ENCODE measurements at places on chromosomes 5 and 9.
A peak's percentile ranks its signal among the peaks of the same experiment; 100 is the strongest.

- H3K27me3 ChIP-seq = no peaks in the 10 kb centered on the region
- peak overlapping the region; percentile 77 for H3K4me3 ChIP-seq
- H3K27ac ChIP-seq = peak overlapping the region; percentile 99
- no peaks in the 10 kb centered on the region for H3K36me3 ChIP-seq
- no peak for DNase-seq
- peaks cover 54% of the 10 kb centered on the region for H3K4me1 ChIP-seq
Observed at GRCh38 chr9:133682818-133683585, 46.8 kb downstream of the DBH start.

DNA sequence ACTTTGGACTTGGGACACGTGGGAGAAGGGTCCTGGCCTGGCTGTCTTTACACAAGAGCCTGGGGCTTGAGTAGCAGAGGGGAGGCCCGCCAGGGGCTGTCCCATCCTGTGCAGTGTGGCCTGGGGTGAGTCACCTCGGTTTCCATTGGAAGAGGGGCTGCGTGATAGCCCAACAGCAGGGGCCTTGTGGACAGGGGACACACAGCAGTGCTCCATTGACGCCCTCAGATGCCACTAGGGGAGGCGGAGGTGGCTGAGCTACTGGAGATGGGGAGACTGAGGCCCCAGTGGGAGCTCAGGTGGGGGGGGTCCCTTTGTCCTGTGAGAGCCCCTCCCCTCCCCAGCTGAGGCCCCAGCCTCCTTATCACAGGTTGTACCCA, 50.0 kb upstream of the RNU6ATAC start:
- H3K36me3 ChIP-seq = no peaks in the 10 kb centered on the region
- no peak for DNase-seq
- no peaks in the 10 kb centered on the region for H3K27me3 ChIP-seq
- no peaks in the 10 kb centered on the region for H3K4me1 ChIP-seq

DNA sequence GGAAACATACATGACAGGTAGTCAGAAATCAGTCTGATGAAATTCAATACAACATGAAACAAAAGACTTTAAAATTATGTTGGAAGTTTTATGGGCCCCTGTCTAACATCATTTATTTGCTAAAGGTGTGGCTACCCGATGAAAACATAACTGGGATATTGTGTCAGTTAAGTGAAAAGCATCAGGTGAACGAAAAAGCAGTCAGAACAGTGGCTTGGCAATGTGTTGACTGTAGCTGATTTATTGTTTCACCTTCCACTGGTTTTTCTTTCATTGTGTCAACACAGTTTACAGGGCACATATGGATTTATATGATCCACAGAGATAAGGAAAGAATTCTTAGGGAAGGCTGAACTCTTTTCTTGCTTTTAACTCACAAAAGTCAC, 429.6 kb upstream of the ZNF608 start:
- DNase-seq = no peak
- no peaks in the 10 kb centered on the region for H3K27me3 ChIP-seq
- H3K4me1 ChIP-seq = no peaks in the 10 kb centered on the region
- H3K4me3 ChIP-seq = no peak overlapping the region

DNA sequence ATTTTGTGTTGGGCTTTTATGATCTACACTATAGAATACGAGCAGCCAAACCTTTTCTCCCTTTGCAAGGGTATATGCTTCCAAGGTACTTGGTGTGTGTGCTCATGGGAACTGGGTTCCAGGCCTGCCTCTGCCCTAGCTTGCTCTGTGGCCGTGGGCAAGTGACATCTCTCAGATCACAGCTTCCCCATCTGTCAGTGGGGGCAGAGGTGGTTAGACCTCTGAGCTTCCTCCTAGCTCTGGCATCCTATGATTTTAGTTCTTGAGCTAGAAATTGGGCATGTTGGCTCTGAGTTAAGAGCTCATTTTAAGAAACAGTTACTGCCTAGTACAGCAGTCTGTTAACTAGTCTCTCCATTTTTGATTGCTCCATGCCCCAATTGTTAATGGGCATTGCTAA, 12.5 kb upstream of the CCNJL start:
- no peak for DNase-seq
- peaks cover 14% of the 10 kb centered on the region for H3K27me3 ChIP-seq
- H3K4me3 ChIP-seq = no peak overlapping the region
- no peaks in the 10 kb centered on the region for H3K36me3 ChIP-seq
- H3K4me1 ChIP-seq = no peaks in the 10 kb centered on the region

- DNase-seq = no peak
- H3K27ac ChIP-seq = no peak overlapping the region
- peaks cover 28% of the 10 kb centered on the region for H3K36me3 ChIP-seq
- H3K27me3 ChIP-seq = no peaks in the 10 kb centered on the region
Observed at GRCh38 chr9:34651321-34651720, 664 bp upstream of the IL11RA start.

GRCh38 chr5:170466988-170467707, 36.7 kb upstream of the KCNIP1 start:
- no peaks in the 10 kb centered on the region for H3K36me3 ChIP-seq
- H3K4me3 ChIP-seq = no peak overlapping the region
- no peak for DNase-seq
- no peaks in the 10 kb centered on the region for H3K4me1 ChIP-seq

DNA sequence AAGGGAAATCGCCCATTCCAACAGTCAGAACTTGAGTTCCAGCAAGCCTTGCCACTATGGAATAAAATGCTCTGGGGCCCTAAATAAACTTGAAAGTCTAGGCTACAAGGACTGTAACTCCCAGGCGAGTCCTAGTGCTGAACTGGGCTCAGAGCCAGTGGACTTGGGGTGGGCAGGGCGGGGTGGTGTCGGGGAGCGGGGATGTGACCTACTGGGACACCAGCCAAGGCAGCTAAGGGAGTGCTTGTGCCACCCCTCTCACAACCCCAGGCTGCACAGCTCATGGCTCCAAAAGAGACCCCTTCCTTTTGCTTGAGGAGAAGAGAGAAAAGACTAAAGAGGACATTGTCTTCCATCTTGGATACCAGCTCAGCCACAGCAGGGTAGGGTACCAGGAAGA, 61.5 kb downstream of the MEIKIN start:
- H3K36me3 ChIP-seq = no peaks in the 10 kb centered on the region
- H3K4me1 ChIP-seq = no peaks in the 10 kb centered on the region
- DNase-seq = no peak
- H3K27ac ChIP-seq = no peak overlapping the region
- H3K27me3 ChIP-seq = peaks cover 8% of the 10 kb centered on the region

DNA sequence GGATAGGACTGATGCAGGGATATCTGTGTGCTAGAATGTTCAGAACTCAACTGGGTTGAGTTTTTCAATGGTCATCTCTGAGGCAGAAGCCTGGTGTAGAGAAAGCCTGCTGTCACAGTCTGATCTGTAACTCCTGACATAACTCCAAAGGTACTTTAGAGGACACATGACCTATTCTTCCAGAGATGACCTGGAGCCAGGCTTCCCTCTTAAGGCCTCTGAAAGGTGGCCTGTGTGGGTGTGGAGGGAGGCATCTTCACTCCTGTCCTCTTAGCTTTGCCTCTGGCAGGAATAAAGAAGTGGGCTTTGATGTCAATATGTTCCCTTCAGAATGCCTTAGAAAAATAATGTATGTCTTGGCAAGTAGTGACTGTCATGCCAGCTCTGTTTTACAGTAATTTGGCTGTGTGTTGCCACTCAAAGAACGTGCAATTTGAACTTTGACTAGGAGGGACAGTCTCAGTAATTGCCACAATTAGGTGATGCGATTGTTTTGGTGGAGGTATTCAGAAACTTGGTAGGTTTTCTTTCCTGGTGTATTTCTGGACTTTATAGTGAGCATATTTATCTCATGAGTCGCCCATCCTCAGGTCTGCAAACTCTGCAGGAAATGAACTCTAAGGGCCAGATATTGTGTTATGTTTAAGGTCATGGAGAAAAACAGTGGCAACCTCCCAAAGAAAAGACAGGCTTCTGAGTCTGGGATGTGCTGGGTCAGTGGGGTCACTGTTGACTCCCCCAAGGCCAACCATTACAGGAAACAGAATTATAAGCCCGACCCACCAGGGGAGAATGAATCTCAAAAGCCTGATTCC, 3.2 kb upstream of the C5orf63 start:
- DNase-seq = no peak
- peaks cover 11% of the 10 kb centered on the region for H3K27me3 ChIP-seq
- H3K4me1 ChIP-seq = peaks cover 12% of the 10 kb centered on the region
- no peak overlapping the region for H3K4me3 ChIP-seq
- H3K27ac ChIP-seq = no peak overlapping the region
- H3K36me3 ChIP-seq = no peaks in the 10 kb centered on the region

DNA sequence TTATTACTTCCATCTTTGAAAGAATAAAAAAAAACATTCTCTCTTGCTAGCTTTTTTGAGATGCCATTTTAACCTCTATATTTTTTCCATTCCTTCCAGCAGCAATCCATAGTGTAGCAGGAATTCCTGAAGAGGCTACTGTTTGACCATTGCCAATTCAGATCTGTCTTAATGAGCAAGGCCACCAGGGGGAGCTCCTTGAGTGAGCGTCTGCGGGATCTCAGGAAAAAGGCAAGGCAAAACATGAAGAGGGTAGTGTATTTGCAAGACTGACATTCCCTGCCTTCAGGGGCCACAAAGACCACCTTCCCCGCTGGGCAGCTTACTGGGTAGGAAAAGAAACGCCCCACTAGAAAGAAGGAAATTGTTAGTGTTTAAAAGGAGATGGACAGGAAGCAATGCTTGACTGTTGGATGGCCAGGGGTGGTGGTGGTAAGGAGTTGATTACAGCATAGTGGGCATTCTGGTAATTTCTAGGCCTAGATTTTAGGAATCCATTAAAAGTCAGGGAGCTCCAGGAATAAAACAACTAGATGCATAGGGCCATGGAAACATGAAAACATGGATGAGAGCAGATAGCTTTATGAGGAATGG, 206.6 kb upstream of the HAPLN1 start:
- H3K27me3 ChIP-seq = no peaks in the 10 kb centered on the region
- peak; percentile 30 for DNase-seq
- no peaks in the 10 kb centered on the region for H3K36me3 ChIP-seq
- H3K4me1 ChIP-seq = no peaks in the 10 kb centered on the region
- no peak overlapping the region for H3K4me3 ChIP-seq

GRCh38 chr5:60256546-60256945, 363.0 kb upstream of the PDE4D start:
- no peaks in the 10 kb centered on the region for H3K36me3 ChIP-seq
- DNase-seq = no peak
- no peak overlapping the region for H3K27ac ChIP-seq
- H3K4me3 ChIP-seq = no peak overlapping the region

DNA sequence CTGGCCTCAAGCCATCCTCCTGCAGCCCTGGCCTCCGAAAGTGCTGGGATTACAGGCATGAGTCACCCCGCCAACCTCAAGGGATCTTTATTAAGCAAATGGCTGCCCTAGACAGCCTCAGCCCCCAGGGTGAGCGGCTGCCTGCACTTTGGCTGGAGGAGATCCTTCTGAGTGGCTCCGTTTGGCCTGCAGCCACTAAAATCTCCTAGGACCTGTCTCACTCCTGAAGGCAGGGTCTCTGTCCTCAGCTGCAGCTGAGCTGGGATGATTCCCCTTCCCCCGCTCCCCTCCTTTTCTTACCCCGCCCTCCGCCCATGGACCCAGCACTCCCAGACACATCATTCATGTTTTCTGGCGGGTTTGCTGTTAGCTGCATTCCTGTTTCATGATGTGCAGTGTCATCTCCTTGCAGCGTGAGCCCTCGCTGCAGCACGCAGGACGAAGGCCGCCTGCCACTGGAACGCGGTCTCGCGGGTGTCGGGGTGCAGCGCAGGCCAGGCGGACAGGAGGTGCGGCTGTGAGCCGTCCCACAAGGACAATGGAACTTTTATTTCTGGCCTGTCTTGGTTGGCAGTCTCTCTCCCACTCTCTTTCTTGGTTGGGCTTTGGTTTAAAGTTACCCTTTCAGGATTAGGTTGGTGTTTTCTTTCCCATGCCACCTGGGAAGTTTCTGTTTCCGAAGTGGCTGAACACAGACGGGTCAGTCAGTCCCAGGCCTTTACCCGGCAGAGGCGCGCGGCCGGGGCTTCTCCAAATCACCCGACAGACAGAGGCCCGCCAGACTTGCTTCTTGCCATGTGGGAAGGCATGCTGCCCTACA, 137.1 kb downstream of the FOXD1 start:
- H3K4me1 ChIP-seq = peaks cover 7% of the 10 kb centered on the region
- H3K4me3 ChIP-seq = no peak overlapping the region
- no peak for DNase-seq
- no peaks in the 10 kb centered on the region for H3K36me3 ChIP-seq

DNA sequence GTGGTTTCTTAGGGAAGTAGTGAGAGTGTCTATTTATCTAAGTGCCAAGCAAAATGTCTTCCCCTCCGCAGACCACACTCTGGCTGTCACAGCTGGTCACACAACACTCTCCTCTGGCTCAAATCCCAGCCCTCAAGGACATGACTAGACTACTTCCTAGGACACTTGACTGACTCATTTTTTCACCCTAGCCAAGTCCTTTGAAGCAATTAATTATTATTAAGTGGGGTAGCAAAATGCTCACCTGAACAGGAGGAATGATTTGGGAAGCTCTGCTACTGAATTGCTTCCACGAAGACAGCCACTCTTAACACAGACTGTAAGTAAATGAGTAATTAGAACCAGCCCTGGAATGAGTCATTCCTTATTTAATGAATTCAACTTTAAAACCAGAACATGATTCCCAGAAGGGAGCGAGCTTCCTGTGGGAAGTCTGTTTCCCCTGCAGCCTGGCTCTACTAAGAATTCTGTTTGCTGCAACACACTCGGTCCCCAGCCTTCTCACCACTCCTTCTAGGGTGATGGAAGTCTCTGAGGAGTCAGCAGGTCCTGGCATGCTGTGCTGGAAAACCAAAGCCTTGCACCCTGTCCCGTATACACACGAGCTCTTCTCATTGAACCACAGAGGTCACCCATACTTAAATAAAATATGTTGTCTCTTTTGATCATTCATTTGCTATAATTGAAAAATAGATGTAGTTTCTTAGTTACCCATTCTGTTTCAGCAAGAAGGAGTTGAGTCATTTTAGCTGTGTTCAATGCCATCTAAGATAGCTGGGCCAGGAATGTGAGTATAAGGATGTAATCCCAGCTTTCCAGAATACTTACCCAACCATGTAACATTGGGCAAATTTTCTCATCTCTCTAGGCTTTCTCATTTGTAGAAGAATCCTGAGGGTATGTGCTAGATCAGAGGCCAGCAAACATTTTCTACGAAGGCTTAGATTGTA, 218.6 kb upstream of the RASEF start:
- H3K4me1 ChIP-seq = no peaks in the 10 kb centered on the region
- H3K4me3 ChIP-seq = no peak overlapping the region
- H3K27ac ChIP-seq = no peak overlapping the region
- DNase-seq = no peak
- no peaks in the 10 kb centered on the region for H3K36me3 ChIP-seq

DNA sequence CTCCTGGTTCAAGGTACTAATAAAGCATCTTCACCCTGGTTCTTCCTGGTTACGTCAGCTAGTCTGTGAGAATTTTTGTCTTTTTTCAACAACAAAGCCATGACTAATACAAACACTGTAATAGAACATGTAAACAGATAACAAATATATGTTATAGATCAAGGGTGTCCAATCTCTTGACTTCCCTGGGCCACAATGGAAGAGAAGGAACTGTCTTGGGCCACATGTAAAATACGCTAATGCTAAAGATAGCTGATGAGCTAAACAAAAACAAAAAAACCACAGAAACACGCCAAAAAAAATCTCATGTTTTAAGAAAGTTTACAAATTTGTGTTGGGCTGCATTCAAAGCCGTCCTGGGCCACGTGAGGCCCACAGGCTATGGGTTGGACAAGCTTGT, 124.5 kb upstream of the GNA14 start:
- DNase-seq = no peak
- H3K27me3 ChIP-seq = no peaks in the 10 kb centered on the region
- no peak overlapping the region for H3K27ac ChIP-seq
- no peak overlapping the region for H3K4me3 ChIP-seq
- no peaks in the 10 kb centered on the region for H3K4me1 ChIP-seq

- peaks cover 11% of the 10 kb centered on the region for H3K27me3 ChIP-seq
- H3K36me3 ChIP-seq = no peaks in the 10 kb centered on the region
- H3K4me1 ChIP-seq = no peaks in the 10 kb centered on the region
- DNase-seq = no peak
- H3K4me3 ChIP-seq = no peak overlapping the region
Observed at GRCh38 chr9:101457003-101457402, 21.4 kb upstream of the ALDOB start.

Measured in activated CD8-positive, alpha-beta T cell treated with anti-CD3 and anti-CD28 coated beads, Interleukin-2, amount 10 ng/mL, durations not matched to agents 7 days and 5 days (primary cell).